ENCODE measurements at places on chromosomes 11 and 22. TPM values are rescaled to one million over a fixed set of nuclear protein-coding genes. Genes with fewer than 3 reads are reported as not detected.

The TENM4 gene
- not detected for total RNA-seq

The MOV10L1 gene
- total RNA-seq, result not detected

The BBS1 gene
- 20.5 TPM for total RNA-seq

The HSPB2 gene
- total RNA-seq, result not detected

The MB gene
- total RNA-seq, result not detected

The ENTHD1 gene
- not detected for total RNA-seq

Measured in natural killer cell treated with Interleukin-12 subunit alpha and Interleukin-12 subunit beta and Interleukin-15 and Interleukin-18, amount 100 ng/mL, for 72 hours (primary cell).